ENCODE measurements at places on chromosomes 3 and 15.

- DNase-seq: no peak
Measured at GRCh38 chr15:85027033-85027380, 45.4 kb downstream of the PDE8A start.

DNA sequence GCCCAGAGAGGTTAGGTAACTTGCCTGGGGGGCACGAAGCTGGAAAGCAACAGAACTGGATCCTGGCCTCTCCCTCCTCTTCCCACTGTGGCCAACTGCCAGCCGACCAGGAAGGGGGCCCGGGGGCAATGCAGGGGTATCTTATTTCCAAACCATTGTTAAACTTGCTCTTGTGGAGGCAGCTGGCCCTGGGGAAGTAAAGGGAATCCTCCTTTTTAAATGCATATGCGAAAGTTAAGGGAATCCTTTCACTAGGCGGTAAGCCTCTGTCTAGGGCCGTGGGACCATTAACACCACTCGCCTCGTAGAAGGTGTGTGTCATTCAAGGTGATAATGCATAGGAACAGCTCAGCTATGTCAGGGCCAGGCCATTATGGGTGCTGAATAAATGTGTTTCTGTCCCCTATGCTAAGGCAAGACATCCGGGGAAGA is 68.6 kb downstream of the ST6GAL1 start:
- no peak for DNase-seq

DNA sequence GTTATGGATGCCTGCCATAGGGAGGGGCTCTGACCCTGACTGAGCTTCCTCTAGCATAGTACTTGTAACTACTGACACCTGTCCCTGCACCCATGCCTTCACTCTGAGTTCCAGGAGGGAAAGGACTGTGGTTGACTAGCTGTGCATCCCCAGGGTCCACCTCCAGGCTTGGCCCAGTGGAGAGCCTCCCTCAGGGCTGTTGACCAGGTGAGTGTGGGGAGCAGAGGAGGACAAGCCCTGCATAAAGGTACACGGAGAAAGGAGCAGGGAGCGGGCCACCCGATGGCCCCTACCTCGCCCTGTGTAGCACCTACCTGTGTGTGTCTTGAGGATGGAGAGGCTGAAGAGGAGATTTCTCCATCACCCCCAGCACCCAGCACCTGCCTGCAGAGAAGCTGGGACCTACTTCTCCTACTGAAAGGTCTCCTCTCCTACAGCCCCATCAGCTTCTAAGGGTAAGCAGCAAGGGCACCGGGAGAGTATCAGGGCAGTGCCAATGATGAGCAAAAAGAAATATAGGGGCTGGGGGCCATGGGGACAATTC is 6.7 kb upstream of the LTF start:
- no peak for DNase-seq

GRCh38 chr15:49750553-49750952 is 129.7 kb downstream of the DTWD1 start:
- DNase-seq: no peak

GRCh38 chr15:77138167-77138522 is 67.2 kb upstream of the TSPAN3 start:
- no peak for DNase-seq

GRCh38 chr3:121975702-121976302 is 46.2 kb downstream of the ILDR1 start:
- DNase-seq: no peak

DNA sequence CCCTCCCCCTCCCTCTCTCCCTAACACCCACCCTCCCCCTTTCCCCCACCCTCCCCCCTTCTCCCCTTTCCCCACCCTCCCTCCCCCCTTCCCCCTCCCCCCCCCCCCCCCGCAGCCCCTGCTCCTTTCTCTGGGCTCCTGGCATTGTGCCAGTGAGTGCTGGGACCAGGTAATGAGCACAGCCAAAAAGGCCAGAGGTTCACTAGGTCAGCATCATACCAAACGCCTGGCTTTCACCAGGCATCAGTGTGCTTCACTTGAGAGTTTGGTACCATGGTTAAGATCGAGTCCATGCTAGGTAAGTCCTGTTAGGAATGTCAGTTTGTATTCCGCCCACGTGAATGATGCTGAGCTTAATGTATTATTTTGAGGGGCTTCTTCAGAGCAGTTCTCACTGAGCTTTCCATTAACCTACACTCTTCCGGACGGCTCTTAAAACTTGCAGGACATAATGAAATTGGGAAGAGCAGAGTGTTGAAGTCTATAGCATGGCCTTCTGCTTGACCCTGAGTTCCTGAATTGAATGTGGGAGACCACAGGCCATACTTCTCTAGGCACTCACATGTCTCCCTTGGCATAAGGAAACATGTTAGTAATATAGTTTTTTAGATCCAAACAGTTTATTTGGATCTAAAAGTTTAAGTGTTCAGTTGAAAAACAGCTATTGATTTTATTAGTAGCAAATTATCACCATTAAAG is 45.6 kb downstream of the SENP2 start:
- no peak for DNase-seq

- no peak for DNase-seq
Measured at GRCh38 chr3:160804762-160805161, 48.7 kb downstream of the PPM1L start.

DNA sequence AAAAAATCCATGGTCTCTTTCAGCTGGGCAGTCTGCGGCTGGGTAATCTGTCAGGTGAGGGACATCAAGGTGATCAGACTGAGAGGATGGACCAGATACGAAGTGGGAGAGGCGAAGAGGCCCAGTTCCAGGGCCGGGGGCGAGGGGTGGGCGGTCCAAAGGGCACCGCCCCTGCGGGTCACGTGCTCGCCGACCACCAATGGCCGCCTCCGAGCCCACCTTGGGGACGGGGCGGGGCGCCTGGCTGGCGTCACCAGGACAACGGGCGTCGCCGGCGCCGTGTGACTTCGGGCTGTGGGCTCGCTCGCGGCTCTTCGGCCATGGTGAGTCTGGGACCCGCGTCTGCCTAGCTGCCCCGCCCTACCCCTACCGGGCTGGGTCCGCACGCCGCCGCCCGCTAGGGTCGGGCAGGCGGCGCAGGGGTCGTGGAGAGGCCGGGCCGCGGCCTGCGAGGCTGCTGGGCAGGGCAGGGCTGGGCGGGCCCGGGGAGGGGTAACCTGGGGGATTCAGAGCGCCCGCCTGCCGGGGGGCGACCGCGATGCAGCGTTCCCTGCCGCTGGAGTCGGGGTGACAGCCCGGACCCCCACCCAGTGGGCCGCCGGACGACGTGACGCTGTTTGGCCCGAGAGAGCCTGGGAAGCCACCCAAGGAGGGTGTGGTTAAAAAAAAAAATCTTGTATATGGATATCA is at the start of gene FBXL2:
FBXL2 (plus strand) TSS at position 250 of the 690 bp plus-strand sequence; CDS start at position 321, 71 bp downstream.
- DNase-seq: peak; percentile 71

DNA sequence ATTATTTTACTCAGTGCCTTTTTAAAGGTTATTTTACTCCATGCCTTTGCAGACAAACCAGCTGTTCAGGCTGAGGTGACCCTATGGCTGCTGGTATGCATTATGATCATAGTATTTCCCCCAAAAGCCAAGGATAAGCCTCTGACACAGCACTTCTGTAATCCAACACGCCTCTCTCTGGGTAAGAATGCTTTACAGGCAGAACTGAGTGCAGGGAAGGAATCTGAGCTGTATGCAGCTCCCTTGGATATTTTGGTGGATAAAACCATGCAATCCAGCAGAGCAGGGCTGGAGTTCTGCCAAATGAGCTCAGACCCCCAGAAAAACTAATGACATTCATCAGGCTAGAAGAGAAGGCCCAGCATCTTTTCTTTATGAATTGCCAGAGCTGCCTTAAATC is 11.7 kb upstream of the MAP1A start:
- DNase-seq: no peak

DNA sequence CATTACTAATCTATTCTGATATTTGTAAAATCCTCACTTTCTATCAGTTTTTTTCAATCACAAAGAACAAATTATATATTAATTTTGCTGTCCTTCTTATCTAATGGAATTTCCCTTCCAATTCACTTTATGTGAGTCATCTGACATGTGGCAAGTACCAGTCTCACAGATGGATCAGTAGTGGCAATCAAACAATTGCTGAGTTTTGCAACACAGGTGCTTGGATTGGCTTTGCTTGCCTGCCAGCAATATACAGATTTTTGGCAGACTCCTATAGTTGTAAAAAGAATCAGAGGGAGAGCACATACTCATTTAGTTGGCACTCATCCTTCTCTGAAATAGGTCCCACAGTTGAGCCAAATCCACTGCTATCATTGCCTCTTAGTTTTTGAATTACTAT is 83.7 kb downstream of the BCHE start:
- no peak for DNase-seq

GRCh38 chr3:148084931-148085330 is 612.8 kb upstream of the AGTR1 start:
- no peak for DNase-seq

DNA sequence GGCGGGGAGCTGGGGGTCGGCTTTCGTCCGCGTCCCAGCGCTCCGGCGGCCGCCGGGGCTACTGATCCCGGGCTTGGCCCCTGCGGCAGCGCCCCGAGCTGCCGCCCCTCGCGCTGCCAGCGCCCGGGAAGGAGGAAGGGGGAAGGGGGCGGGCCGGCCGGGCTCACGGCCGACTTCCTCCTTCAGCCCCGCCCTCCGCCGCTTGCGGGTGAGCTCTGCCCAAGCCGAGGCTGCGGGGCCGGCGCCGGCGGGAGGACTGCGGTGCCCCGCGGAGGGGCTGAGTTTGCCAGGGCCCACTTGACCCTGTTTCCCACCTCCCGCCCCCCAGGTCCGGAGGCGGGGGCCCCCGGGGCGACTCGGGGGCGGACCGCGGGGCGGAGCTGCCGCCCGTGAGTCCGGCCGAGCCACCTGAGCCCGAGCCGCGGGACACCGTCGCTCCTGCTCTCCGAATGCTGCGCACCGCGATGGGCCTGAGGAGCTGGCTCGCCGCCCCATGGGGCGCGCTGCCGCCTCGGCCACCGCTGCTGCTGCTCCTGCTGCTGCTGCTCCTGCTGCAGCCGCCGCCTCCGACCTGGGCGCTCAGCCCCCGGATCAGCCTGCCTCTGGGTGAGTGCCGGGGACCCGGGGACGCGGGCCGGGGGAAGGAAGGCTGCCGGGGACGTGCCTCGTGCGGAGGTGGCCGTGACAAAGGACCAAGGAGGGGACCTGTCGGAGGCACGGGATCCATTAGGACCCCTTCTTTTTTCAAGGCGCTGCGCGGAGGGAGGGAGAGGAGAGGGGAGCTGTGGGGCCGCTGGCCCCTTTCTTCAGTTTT is at the start of gene SEMA4B:
SEMA4B (plus strand) TSS at position 201 of the 814 bp plus-strand sequence; CDS start at position 450, 249 bp downstream.
- peak; percentile 43 for DNase-seq

DNA sequence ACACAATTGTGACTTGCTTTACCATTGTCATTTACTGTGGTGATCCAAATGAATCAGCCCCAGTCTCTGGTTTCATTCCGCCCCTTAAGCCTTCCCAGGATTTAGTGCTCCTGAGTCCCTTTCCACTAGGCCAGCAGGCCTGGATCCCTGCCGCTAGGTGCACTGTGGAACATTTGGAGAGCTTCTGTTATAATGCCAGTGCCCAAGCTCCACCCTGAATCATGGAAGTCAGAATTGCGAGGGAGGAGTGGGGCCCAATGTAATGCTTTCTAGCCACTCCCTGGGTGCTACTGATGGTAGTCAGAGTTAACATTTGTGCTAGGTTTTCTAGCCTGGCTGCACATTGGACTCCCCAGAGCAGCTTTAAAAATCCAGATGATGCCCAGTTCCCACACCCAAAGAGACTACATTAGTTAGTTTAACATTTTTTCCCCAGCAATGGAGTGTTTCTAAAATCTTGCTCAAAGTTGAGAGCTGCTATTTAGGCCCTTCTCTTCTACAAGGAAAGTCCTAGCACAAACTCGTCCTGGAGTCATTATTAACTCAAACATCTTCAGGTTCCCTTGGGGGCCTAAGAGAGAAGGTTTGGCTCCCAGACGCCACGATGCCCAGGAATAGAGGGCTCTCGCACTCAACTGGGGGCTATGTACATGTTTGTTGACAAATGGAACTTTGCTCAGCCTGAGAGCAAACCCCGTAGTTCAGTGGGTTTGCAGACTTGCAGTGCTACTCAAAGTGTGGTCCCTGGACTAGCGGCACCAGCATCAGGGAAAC is 366.7 kb upstream of the PROK2 start:
- DNase-seq: no peak

DNA sequence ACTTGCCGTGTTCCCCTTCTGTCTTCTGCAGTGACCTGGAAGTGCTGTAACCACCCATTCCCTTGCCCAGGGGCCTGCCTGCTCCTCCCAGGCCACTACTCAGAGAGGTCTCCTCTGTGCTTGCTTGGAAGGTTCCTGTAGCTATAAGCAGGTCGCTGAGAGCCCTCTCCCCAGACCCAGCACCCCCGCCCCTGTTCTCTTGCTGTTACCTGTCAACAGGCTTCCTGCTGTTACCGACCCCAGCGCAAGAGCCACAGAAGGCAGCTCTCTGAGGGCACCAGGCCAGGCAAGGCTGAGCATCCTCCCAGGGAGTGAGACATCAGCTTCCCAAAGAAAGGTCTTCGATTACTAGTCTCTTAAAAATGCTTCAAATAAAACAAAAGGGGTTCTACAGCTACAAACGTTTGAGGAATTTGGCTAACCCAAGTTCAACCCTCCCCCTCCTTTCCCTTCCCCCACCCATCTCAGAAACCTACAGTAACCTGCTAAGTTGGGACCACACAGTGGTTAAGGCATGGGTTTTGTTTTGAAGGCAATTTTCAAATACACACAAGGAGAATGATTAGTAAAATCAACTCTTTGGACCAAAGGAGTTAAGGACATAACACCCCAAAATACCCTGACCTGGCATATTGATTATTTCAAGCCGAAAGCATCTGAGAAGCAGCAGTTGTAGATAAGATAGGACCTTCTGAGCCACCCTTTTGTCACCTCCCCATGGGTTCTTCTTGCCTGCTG is 74.9 kb upstream of the MFGE8 start:
- no peak for DNase-seq

- DNase-seq: no peak
Measured at GRCh38 chr3:115646027-115646690, 22.8 kb downstream of the GAP43 start.

DNA sequence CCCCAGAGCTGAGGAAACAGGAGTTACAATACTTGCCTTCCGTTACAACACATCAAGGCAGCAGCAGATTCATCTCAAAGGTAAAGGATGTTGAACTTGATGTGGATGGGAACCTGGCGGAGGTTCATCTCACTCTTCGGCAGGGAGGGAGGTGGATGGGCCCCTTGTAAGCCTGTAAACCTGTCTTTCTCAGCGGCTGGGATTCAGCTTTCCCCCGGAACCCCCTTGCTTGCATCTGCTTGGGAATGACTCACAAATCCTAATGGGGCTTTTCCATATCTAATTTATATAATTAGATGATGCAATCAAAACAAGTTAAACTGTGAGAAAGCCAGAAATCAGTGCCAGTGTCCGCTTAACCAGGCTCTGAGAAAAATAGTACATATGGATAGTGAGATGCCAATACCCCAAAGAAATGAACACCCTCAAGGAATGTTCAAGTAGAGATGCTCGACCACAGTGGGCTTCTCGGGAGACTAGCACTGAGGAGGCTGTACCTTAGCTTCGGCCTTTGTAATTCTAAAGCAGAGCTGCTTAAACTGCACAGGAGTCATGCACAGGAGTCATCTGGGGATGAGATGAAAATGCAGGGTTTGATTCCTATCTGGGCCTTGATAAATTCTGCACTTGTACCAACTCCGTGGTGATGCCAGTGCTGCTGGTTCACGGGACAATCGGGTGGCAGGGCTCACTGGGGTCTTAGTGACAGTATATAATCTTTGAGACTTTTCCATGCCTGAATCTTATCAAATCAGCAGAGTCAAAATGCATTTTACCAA is 2.2 kb upstream of the FAM240A start:
- DNase-seq: no peak

Measured in NCI-H1930 (cell line).